ENCODE measurements at places on chromosomes 5 and 9.

- DNase-seq: no peak
Measured at GRCh38 chr9:135167849-135168655, 80.6 kb downstream of the OLFM1 start.

- no peak for DNase-seq
Measured at GRCh38 chr5:92320446-92320845, 937.3 kb upstream of the ARRDC3 start.

DNA sequence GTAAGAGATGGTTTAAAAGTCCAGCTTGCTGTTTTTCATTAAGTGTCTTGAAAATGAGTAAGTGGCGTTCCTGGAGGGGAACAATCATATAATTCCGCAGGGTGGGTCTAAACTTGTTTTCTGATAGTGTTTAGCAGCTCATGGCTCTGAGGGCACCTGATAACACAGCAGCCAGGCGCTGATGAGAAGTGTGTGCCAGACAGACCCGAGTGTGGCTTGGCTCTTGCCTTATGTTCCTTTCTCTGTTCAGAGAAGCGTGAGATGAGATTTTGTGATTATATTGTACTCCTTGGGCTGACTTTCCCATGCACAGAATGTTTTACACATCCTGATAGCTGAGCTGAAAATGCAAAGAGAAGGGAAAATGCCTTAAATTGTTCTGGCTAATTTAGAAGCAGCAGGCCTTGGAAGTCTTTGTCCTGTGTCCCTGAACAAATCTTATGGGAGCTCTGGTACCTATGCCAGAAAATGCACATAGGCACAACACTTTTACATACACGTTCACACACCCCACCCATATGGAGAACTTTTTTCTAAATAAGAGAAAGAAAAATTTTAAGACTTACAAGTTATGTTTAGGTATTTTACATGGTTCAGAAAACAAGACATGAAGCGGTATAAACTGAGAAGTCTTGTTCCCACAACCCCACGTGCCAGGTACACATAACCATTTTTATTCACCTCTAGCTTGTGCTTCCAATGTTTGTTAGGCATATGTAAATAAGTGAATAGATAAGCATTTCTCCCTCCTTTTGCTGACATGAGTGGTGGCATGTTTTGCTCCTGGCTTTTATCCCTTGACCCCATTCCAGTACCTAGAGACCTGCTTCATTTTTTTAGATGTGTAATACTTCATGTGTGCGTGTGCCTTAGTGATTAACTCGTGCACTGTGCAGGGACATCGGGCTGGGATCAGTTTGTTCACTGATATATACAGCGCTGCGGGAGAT, 152.2 kb upstream of the OTULINL start:
- no peak for DNase-seq

GRCh38 chr5:134965271-134965825, 2.4 kb upstream of the CATSPER3 start:
- DNase-seq: no peak

DNA sequence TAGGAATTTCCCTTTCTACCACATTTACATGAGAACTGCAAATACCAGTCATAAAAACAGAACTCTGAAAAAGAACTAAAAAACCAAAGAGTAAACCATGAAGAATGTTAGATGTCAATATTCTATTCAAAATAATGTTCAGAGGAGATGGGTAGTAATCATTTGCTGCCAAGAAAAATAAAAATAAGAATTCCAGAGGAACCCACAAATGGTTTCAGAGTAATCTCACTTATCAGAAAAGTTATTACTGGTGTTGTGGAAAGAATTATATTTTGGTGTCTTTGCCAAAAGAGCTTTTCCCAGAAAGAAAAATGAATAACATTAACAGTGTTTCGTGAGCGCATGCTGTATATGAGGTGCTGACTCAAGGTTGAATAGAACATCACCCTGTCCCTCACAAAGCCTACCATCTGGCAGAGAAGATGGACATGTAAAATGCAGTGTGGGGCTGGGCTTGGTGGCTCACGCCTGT, 35.6 kb downstream of the GPR21 start:
- DNase-seq: peak; percentile 97

GRCh38 chr5:145429170-145429569, 406.0 kb downstream of the PRELID2 start:
- DNase-seq: no peak

DNA sequence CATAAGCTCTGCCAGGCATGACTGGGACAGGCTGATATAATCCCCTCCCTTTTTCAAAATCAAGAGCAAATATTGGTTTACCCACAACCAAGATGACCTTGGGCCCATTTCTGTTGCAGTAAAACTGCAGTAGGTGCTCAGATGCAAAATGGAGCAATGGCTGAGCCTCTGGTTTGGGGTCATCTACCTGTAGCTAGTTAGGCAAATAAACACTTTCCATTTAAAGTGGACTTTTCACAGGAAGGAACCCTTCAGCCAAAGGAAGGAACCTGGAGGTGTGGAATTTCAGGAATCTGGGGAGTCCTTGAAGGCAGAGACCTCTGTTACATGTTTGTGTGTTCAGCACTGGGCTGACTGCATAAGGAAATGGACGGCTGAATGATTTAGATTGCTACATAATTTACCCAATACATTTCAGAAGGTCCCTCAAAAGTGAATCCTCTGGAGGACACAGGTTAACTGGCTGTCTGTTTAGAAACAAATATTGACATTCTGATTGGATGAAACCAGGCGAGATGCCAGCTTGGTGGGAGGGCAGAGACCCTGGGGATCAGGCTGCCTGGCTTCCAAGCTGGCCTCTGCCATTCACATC, 170.1 kb upstream of the ZNF618 start:
- no peak for DNase-seq

DNA sequence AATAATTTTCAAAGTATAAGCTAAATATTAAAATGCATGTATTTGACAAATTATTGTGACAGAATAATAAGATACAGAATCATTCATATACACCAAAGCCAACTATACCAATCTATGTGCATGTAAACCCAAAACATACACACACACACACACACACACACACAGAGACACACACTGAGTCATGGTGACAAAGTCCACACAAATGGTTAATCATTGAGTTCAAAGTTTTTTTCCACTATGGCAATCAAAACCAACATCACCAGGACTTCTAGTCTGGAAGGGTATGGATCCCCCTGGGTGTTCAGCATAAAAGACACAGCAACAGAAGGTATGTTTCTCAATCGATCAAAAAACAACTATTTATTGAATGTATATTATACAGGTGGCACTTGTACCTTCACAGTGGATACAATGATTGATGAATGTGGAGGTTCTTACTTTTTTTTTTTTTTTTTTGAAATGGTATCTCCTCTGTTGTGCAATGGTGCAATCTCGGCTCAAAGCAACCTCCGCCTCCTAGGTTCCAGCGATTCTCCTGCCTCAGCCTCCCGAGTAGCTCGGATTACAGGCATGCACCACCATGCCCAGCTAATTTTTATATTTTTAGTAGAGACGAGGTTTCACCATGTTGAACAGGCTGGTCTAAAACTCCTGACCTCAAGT, 137.0 kb downstream of the PDE4D start:
- DNase-seq: no peak

DNA sequence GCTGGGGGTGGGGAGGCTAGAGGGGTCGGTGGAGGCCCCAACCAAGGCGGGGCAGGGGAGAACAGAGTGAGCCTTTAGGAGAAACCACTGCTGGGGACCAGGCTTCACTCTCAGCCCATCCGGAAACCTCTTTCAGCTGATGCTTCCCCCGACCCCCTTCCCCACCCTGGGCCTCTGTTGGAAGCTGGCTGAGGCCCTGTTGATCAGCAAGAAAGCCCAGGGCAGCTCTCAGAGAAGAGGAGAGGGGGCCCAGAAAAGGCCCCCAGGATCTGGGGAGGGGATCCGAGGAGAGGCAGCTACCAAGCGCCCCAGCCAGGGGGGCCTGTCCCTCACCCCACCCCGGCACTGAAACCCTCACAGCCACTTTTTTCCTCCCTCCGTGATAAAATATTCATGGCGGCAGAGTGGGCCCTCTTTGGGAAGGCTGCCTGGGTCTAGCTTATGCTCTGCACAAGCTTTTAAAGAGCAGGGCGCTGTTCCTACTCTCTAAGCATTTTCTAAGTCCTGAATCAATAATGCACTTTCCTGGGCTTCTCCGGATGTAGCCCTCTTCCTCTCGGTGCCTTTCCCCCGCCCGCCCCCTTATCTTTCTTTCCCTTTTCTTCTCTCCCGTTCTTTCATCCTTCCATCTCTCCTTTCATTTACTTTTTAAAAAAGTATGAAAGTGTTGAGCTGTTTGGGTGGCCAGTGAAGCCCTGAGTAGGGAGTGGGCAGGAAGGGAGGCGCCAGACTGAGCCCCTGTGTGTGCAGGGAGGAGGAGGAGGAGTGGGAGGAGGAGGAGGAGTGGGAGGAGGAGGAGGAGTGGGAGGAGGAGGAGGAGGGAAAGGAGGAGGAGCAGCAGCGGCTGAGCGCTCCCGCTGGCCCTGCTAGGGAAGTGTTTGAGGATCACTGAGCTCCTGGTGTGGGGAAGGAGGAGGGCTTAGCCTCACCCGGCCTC, 23.5 kb downstream of the NTNG2 start:
- DNase-seq: no peak

- DNase-seq: no peak
Measured at GRCh38 chr9:89844075-89844474, 239.3 kb downstream of the GADD45G start.

GRCh38 chr5:150589862-150590601, 50.4 kb upstream of the SYNPO start:
- peak; percentile 31 for DNase-seq

GRCh38 chr5:76386360-76386759, 16.7 kb upstream of the IQGAP2 start:
- no peak for DNase-seq

Data from fibroblast of skin of left biceps (primary cell).